ENCODE measurements at places on chromosomes 3 and 15. TPM values are rescaled to one million over a fixed set of nuclear protein-coding genes. Genes with fewer than 3 reads are reported as not detected.
A peak's percentile ranks its signal among the peaks of the same experiment; 100 is the strongest.

GRCh38 chr3:13582366-13583250, 33.7 kb downstream of the FBLN2 start:
- no peak overlapping the region for H3K27ac ChIP-seq
- no peaks in the 10 kb centered on the region for H3K27me3 ChIP-seq
- DNase-seq: no peak
- H3K36me3 ChIP-seq: no peaks in the 10 kb centered on the region

DNA sequence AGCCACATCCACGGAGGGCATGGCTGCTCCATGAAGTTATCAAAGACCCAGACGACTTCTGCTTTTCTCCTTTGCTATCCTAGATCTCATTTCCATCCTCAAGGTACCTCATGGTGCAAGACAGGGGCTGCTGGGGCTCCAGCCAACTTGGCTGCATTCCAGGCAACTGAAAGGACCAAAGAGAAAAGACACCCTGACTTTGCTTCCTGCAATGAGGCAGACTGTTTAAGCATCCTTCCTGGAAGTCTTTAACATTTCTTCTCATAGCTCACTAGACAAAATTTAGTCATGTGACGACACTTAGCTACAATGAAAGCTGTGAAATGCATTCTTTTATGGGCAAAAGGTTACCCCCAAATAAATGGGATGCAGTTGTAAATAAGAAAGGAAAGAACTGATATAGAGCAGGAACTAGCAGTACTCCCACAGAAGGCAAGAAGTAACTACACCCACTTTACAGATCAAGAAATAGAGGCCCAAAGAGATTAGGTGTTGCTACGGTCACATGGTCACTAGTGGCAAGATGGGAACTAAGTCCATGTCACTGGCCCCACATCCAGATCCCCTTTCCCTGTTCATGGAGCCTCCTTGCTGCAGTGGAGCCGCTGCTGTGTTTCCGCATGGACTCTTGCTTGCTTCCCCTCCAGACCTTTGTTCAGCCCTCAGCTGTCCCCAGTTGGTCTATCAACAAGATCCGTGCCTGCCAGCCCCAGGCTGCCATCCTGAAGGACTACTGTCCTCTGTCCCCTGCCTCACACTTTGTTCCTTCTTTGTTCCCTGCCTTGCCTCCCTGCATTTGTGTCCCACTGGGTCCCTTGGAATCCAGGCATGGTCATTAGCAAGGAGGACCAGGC, 107.0 kb downstream of the XXYLT1 start:
- no peak overlapping the region for H3K27ac ChIP-seq
- H3K4me3 ChIP-seq: no peak overlapping the region
- no peaks in the 10 kb centered on the region for H3K27me3 ChIP-seq
- H3K4me1 ChIP-seq: no peaks in the 10 kb centered on the region

DNA sequence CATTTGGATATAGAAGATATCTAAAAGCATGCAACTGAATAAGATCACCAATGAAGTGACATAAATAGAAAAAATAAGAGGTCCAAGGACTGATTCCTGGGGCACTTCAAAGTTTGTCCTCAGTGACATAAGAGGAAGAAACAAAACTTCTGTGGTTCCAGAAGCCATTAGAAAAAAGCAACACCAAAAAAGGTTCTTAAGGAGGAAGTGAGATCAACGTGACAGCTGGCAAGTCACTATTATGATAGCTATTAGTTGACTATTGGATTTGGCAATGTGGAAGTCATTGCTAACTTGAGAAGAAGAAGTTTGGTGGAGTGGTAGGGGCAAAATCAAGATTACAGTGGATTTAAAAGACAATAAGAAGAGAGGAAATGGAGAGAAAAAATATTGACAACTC, 1098.3 kb downstream of the NAALADL2 start:
- H3K4me3 ChIP-seq: no peak overlapping the region
- H3K4me1 ChIP-seq: no peaks in the 10 kb centered on the region
- H3K27ac ChIP-seq: no peak overlapping the region
- DNase-seq: no peak
- H3K36me3 ChIP-seq: no peaks in the 10 kb centered on the region

GRCh38 chr15:76328106-76328696, 8.4 kb upstream of the ISL2 start:
- H3K4me1 ChIP-seq: peaks cover 13% of the 10 kb centered on the region
- DNase-seq: no peak
- no peaks in the 10 kb centered on the region for H3K27me3 ChIP-seq
- H3K36me3 ChIP-seq: no peaks in the 10 kb centered on the region
- no peak overlapping the region for H3K4me3 ChIP-seq

GRCh38 chr3:162978136-162978535, 1481.5 kb downstream of the OTOL1 start:
- H3K4me1 ChIP-seq: no peaks in the 10 kb centered on the region
- no peak overlapping the region for H3K4me3 ChIP-seq
- H3K27ac ChIP-seq: no peak overlapping the region
- no peaks in the 10 kb centered on the region for H3K36me3 ChIP-seq
- no peaks in the 10 kb centered on the region for H3K27me3 ChIP-seq
- DNase-seq: no peak

DNA sequence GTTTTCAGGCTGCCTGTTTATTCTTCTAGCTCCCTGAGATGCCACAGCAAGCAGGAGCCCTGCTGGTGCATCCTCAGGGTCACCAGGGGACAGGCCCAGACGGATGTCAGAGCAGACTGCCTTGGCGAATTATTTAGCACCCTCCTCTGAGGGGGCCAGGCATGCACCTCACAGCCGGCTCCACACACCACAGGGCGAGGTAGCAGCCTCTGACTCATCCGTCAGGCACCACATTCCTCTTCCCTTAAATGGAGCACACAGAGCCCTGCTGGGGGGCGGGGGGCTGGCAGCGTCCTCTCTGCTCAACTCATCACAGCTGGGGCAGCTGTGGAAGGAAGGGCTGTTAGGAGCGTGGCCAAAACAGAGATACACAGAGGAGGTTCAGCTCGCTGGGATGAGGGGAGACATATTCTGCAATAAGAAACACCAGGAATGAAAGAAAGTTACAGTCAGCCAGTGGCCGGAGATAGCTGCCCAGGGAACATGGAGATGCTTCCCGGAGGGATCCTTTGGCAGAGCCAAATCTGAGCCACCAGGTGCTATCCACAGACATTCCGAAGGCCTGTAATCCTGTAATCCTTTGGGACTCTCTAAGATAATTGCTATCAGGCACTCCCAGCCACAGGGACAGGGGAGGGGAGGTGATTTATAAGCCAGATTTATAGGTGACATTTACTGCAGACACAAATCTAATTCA, 13.9 kb upstream of the PRICKLE2 start:
- H3K36me3 ChIP-seq: no peaks in the 10 kb centered on the region
- no peak for DNase-seq
- H3K27ac ChIP-seq: no peak overlapping the region
- no peak overlapping the region for H3K4me3 ChIP-seq
- H3K4me1 ChIP-seq: peaks cover 6% of the 10 kb centered on the region

DNA sequence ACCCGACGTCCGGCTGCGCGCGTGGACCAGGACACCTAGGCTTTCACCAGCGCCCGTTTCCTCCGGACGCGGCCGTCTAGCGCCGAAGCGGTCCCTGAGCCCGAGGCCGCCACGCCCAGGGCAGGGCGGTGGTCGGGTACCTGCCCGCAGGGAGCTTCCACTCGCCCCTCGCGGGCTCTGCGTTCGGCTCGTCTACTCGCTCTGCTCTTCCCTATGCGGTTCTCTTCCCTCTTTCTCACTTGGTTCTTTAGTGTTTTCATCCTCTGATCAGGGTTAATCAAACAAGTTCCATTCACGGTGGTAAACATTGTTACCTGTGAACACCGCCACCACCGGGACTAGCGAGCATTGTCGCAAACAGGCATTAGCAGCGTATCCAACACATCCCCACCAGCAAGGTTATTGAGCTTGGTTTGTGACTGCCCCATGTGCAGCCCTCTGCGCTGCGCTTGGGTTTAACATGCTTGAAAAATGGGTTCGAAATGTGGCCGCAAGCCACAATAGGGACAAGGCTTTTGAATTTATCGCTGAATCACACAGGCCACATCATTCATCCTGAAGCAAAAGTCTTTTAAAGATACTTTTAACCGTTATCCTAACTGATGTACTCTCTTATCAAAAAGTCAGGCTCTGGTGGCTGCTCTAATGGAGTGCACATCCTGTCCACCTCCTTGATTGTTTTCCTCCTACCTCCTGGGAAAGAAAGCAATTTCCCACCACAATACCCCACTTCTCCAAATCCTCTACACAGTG, 843 bp upstream of the CD47 start:
- no peak for DNase-seq
- no peaks in the 10 kb centered on the region for H3K27me3 ChIP-seq
- H3K4me3 ChIP-seq: peak overlapping the region; percentile 94
- peaks cover 5% of the 10 kb centered on the region for H3K36me3 ChIP-seq

DNA sequence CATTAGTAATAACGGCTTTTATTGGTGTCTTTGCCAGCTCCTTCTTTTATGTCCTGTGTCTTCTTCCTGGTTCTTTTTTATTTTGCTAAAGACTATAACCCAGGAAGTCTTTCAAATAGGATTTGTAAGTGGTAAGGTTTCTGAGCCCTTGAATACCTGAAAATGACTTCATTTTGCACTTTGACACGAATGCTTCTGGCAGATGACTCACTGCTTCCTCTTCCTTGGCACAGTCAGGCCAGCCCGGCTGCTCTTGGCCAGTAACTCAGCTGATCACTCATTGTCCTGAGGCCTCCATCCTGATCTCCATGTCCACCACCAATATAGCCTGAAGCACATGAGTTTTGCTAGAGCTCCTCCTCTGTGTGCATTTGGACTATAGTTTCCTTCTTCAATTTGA, 48.7 kb upstream of the NR2E3 start:
- H3K4me3 ChIP-seq: no peak overlapping the region
- H3K27ac ChIP-seq: no peak overlapping the region
- no peaks in the 10 kb centered on the region for H3K4me1 ChIP-seq
- no peaks in the 10 kb centered on the region for H3K27me3 ChIP-seq

GRCh38 chr3:120652896-120653545, 29.0 kb downstream of the HGD start:
- no peak overlapping the region for H3K27ac ChIP-seq
- no peaks in the 10 kb centered on the region for H3K36me3 ChIP-seq
- no peak for DNase-seq

DNA sequence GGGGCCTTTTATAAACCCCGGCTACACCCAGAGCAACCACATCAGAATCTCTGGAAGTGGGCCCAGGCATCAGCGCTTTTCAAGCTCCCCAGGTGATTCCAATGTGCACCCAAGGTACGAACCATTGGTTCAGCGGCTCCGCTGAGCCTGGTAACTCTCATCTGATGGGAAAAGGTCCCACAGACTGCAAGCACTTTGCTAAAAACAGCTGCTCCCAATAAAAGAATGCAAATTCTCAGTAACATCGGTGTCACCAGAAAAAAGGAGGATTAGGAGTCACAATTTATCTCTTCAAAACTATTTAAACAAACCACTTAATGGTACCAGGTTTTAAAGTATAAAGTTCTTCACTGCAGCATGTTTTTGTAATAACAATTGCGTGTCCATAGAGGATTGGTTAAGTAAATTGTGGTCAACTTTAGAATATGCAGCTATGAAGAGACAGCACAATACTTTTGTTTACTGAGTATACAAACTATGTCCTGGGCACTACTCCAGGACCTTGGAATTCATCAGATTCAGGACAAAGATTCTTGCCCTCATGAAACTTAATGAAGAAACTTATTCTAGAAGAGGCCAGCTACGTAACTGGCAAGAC, 660.7 kb upstream of the ADAMTS9 start:
- DNase-seq: no peak
- no peaks in the 10 kb centered on the region for H3K4me1 ChIP-seq
- H3K27ac ChIP-seq: no peak overlapping the region
- H3K36me3 ChIP-seq: no peaks in the 10 kb centered on the region

DLEC1 gene
- total RNA-seq: not detected

SCAANT1 gene
- total RNA-seq: not detected

RCCD1 gene
- 32.9 TPM for total RNA-seq

Measured in Karpas-422 (cell line).